Left kidney (tissue), 8 donors: ENCODE measurements at places on chromosomes 7 and 10. TPM values are rescaled to one million over a fixed set of nuclear protein-coding genes. Genes with fewer than 3 reads are reported as not detected.

- DNase-seq: no peak
These were observed 91.0 kb downstream of the AKR1D1 start for GRCh38 chr7:138167222-138167621.

BTBD16 gene
- 1.4 TPM for polyA plus RNA-seq

DNA sequence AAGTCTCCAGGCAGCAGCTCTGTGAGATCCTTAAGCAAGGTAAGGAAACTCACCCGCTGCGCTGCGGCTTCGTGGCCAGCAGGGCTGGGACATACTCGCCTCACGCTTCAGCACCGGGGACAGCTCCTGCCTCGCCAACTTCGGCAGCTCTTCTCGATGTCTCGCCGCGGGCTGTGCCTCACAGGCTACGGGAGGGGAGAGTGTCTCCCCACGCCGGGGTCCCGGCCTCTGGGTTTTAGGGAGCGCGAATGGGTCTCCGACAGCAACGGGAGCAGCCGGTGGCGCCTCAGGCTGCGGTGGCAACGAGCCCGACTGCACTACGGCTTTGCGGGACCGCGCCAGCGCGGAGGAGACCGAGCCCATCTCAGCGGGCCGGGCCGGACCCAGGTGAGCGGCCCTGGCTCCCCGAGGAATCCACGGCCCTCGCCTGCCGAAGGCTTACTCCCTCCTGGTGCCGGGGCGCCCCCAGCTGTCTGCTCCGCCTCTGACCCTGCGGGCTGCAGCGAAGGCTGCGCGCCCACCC is 62.4 kb downstream of the LSM5 start:
- peak; percentile 84 for DNase-seq

OR6B1 gene
- polyA plus RNA-seq: not detected

DNA sequence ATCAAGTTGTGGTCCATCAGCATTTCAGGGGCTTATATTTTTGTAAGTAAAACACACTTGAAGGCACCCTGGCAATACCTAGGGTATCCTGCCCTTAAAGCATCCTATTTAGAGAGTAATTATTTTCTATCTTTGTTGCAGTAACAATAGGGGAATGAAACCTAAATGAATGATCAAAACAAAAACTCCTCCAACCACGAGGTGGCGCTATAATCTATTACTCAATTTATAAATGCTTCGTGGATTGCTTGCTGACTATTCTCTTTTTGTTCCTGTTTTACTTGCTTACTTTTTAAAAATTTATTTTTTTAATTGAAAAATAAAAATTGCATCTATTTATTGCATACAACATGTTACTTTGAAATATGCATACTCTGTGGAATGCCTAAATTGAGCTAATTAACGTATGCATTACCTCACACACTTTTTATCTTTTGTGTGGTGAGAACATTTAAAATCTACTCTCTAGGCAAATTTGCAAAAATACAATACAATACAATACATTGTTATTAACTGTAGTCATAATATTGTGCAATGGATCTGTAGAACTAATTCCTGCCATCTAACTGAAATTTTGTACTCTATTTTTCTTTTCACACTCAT is 147.7 kb upstream of the BMPER start:
- DNase-seq: no peak

FAM131B gene
- polyA plus RNA-seq: 2.1 TPM

DNA sequence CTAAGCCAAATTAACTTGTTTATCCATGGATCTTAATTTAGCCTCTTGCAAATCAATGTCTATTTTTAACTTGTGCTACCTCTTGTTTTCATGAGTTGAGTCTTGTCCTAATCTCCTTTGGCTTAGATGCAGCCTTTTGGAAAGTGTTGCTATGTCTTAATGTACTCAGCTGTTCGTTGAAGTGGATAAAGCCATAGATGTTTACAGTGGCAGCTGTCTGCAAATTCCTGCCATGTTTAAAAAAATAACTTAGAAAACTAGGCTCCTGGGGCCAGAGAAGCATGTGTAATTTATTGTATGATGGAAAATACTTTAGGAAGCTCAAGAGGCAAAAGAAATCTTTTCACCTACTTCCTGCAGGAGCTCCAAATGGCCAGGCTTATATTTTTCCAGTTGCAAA is 253.1 kb upstream of the RHOBTB1 start:
- DNase-seq: peak; percentile 33
